ENCODE measurements at places on chromosomes 7 and 10. TPM values are rescaled to one million over a fixed set of nuclear protein-coding genes. Genes with fewer than 3 reads are reported as not detected.

DNA sequence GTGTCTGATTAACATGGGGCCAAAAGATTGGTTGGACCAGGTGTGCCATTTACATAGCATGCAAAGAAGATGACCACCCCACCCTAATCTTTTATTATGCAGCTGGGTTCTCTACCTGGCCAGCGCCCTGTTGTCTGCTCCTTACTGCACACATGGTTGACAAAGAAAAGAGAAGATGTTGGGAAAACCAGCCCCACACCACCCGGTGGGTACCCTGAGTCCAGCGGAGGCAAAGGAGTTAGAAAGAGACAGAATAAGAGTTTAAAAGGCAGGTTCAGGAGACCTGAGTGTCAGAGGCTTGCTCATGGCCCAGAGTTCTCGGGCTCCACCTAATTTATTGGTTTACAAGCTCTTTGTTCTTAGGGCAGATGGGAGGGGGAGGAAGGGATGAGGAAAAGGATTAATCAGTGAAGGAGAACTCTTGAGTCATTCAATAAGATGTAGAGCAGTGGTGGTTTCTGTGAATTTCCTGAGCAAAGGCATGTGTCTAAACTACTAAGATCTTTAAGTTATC, 24.1 kb upstream of the ABCA13 start:
- H3K27ac ChIP-seq = no peak overlapping the region
- no peak overlapping the region for H3K4me3 ChIP-seq
- H3K27me3 ChIP-seq = no peaks in the 10 kb centered on the region
- H3K4me1 ChIP-seq = peaks cover 4% of the 10 kb centered on the region

DNA sequence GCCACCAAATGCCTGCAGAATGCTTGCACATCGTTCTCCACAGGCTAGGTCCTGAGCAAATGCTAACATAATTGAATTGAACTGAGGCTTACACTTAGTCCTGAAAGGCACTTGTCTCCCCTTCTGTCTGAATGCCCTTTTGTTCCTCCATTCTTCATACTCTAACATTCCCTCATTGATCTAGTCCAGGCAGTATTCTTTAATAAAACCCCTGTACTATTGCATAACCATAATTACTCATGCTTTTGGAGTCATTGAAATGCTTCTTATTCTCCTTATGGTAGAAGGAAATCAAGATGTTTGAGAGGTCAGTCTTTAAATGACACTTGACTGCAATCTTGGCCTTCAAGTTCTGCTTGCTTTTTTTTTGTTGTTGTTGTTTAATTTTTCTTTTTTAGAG, 7.1 kb downstream of the PI4K2A start:
- peaks cover 5% of the 10 kb centered on the region for H3K4me1 ChIP-seq
- no peaks in the 10 kb centered on the region for H3K27me3 ChIP-seq
- peaks cover 52% of the 10 kb centered on the region for H3K36me3 ChIP-seq
- H3K27ac ChIP-seq = no peak overlapping the region
- 0 out of 3 replicates have a peak overlapping the region, but pooled peaks have one; percentile 16 for H3K4me3 ChIP-seq
- no peak for DNase-seq

DNA sequence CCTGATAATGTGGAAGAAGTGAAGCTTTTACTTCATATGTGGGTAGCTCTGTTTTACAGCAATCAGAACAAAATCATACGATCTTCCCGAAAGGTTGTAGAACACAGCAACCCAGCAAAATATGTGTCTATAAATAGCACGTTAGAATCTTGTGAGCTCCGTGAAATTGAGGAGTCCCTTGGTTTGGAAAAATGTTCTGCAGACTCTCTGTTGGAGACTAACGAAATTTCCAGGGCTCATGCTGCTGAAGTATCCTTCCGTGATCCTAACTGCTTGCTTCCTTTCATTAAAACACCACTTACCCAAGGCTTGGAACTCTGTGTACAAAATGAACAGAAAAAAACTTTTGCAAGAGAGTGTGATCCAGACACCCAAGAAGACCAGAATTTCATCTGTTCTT, 57.5 kb downstream of the TASOR2 start:
- no peak for DNase-seq
- H3K27ac ChIP-seq = no peak overlapping the region
- H3K36me3 ChIP-seq = peaks cover 32% of the 10 kb centered on the region
- H3K4me3 ChIP-seq = no peak overlapping the region

DNA sequence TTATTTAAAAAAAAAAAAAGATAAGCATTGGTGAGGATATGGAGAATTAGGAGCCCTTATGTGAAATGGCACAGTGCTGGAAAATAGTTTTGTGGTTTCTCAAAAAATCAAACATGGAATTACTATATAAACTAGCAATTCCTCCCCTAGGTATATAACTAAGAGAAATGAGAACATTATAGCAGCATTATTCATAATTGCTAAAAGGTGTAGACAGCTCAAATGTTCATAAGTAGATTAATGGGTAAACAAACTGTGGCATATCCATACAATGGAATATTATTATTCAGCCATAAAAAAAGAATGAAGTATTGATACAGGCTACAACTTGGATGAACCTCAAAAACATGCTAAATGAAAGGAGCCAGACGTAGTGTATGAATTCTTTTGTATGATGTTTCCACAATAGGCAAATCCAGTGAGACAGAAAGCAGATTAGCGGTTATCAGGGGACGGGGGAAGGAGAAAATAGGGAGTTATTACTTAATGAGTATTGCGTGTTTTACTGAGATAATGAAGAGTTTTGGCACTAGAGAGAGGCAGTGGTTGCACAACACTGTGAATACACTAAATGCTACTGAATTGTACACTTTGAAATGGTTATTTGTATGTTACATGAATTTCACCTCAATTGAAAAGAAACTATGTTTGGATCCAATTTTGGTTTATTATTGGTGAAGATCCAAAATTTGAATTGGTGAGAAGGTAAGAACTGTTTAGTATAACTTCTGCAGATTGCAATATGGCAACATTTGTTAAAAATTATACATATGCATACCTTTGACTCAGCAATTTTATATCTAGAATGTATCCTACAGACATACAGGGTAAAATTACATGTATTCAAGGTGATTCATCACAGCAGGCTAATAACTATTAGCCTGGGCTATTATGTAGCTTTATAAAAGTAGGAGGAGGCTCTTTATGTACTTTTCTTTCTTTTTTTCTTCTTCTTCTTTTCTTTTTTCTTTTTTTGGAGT, 69.7 kb downstream of the VCL start:
- no peak overlapping the region for H3K27ac ChIP-seq
- no peaks in the 10 kb centered on the region for H3K27me3 ChIP-seq
- peaks cover 32% of the 10 kb centered on the region for H3K36me3 ChIP-seq
- DNase-seq = no peak

DNA sequence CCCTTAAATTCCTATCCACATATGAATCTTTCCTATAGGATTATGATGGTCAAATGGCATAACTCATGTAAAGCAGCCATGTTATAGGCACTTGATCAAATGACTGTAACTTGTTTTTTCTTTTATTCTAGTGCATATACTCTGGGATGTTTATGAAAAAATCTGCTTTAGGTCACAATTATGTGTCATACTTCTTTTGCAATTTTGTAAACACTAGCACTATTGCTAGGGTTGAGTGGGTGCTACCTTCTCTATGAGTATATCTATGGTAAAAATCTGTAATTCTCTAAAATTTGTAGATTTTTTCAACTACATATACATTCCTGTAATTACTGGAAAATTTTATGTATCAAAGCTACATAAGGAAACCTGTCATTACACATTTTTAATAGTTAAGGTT, 50.0 kb downstream of the HGF start:
- H3K27ac ChIP-seq = no peak overlapping the region
- H3K4me3 ChIP-seq = no peak overlapping the region
- no peaks in the 10 kb centered on the region for H3K27me3 ChIP-seq
- no peaks in the 10 kb centered on the region for H3K4me1 ChIP-seq

- H3K4me3 ChIP-seq = no peak overlapping the region
- H3K27me3 ChIP-seq = no peaks in the 10 kb centered on the region
- no peak for DNase-seq
- no peak overlapping the region for H3K27ac ChIP-seq
- no peaks in the 10 kb centered on the region for H3K4me1 ChIP-seq
- peaks cover 39% of the 10 kb centered on the region for H3K36me3 ChIP-seq
These were observed 240.0 kb upstream of the IMMP2L start for GRCh38 chr7:111802194-111802772.

GRCh38 chr10:78188446-78188845, 154.8 kb downstream of the RPS24 start:
- no peak overlapping the region for H3K4me3 ChIP-seq
- DNase-seq = no peak
- no peaks in the 10 kb centered on the region for H3K27me3 ChIP-seq
- no peak overlapping the region for H3K27ac ChIP-seq
- H3K4me1 ChIP-seq = no peaks in the 10 kb centered on the region

DNA sequence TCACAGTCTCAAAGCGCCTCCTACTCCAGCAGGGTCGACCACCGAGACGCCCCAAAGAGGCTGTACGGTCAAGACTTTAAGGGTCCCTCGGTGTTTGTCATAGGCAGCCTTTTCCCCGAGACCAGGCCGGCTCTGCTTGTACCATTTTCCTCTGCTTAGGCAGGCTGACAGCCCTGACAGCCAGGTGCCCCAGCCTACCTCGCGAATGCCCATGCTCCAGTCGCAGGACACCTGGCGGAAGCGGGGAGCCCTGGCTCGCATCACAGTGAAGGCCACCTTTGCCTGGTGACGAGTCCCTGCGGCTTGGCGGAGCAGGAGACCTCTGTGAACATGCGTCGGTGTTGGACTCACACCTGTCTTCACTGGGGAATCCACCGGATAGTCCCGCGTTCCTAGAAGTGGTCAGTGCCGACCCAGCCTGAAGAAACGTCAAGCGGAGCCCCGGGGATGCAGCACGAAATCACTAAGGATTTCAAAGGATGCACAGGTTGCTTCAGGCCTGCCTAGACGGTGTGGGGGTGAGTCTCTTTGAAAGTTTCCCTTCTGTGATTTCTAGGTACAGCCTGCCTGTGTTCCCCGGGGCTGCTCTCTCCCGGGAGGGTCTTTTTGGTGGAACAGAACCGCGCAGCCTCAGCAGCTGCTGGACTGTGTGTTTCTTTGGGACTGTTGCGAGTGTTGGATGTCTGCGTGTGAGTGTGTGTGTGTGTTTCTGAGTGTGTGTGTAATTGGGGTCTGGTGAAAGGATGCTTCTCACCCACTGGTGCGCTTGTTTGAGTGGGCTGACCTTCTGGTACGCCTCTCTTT, 30.5 kb upstream of the ZNF273 start:
- peak; percentile 12 for DNase-seq
- no peaks in the 10 kb centered on the region for H3K27me3 ChIP-seq
- H3K4me1 ChIP-seq = no peaks in the 10 kb centered on the region
- no peak overlapping the region for H3K27ac ChIP-seq
- H3K4me3 ChIP-seq = no peak overlapping the region
- H3K36me3 ChIP-seq = 0 out of 2 replicates have a peak, but pooled peaks cover 2% of the 10 kb centered on the region

DNA sequence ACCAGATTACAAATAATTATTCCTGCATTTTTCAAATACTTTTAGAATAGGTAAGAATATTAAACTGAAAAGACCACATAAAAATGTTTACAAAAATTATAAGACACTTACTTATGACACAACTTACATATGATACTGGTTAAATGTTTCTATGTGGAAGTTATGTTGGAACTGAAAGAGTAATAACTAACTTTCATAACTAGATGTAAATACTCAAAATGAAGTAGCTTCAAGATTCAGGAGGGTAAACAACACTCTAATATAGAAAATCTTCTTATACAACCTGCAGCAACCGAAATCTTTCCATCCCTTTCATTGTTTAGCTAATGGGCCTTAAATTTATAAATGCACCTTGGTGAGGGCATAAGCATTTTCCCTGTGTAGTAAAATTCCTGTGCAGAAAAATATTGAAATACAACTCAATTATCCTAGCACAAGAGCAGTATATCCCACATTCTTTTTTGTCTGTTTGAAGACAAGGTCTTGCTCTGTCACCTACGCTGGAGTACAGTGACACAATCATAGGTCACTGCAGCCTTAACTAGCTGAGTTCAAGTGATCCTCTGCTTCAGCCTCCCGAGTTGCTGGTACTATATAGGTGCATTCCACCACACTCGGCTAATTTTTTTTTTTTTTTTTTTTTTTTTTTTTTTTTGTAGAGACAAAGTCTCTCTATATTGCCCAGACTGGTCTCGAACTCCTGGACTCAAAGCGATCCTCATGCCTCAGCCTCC, 14.8 kb upstream of the RNF148 start:
- H3K27ac ChIP-seq = no peak overlapping the region
- peaks cover 4% of the 10 kb centered on the region for H3K4me1 ChIP-seq
- DNase-seq = no peak
- no peaks in the 10 kb centered on the region for H3K36me3 ChIP-seq
- no peaks in the 10 kb centered on the region for H3K27me3 ChIP-seq
- no peak overlapping the region for H3K4me3 ChIP-seq

GRCh38 chr10:9035355-9035754, 980.9 kb downstream of the GATA3 start:
- DNase-seq = no peak
- H3K4me1 ChIP-seq = no peaks in the 10 kb centered on the region
- H3K36me3 ChIP-seq = no peaks in the 10 kb centered on the region
- H3K27me3 ChIP-seq = no peaks in the 10 kb centered on the region
- no peak overlapping the region for H3K4me3 ChIP-seq

DNA sequence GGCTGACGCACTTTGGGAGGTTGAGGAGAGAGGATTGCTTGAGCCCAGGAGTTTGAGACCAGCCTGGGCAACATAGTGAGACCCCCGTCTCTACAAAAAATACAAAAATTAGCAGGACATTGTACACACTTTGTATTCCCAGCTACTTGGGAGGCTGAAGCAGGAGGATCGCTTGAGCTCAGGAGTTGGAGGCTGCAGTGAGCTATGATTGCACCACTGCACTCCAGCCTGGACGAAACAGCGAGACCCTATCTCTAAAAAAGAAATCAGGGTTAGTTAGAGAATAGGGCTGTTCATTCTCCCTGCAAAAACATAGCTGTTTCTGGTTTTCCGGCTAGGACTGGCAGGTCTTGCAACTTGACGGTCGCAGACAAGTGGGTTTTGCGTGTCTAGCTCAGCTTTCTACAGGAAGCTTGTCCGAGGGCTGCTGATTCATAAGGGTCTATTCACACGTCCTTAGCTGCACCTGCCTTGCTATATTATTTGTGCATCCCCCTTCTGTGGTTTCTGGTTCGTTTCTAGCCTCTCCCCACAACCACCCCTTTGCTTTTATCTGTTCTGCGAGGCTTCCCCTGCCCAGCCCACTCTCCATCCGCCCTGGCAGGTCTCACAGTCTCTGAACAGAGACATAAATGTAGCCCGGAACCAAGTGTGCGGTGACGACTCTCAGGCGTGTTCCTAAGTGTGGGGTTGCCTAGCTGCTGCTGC, 10.7 kb downstream of the AMZ1 start:
- H3K36me3 ChIP-seq = no peaks in the 10 kb centered on the region
- no peak overlapping the region for H3K4me3 ChIP-seq
- no peak for DNase-seq
- H3K27me3 ChIP-seq = no peaks in the 10 kb centered on the region
- no peak overlapping the region for H3K27ac ChIP-seq

DNA sequence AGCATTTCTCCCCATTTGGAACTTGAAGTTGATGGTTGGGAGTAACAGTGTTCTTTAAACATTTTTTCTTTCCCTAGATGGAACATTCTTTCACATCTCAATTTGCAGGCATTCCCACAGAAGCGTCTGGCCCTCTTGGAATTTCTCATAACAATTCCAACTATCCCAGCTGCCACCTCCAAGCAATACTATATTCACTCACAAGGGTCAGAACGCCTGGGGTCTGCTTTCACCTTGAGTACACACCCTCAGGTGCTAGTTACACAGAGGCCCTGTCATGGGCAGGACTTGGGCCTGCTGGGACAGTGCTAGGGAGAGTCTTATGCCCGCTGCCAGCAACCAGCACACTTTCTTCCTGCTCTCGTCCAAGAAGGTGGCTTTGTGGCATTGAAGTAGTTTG, 136.5 kb downstream of the JCAD start:
- H3K27me3 ChIP-seq = no peaks in the 10 kb centered on the region
- no peaks in the 10 kb centered on the region for H3K36me3 ChIP-seq
- H3K27ac ChIP-seq = no peak overlapping the region
- H3K4me1 ChIP-seq = no peaks in the 10 kb centered on the region

The SP8 gene
- 3.5 TPM for total RNA-seq

The GIMAP1 gene
- not detected for total RNA-seq

The GNAT3 gene
- not detected for total RNA-seq

The C1GALT1 gene
- 81.5 TPM for total RNA-seq

The SEMA3D gene
- 5.4 TPM for total RNA-seq

The MSMB gene
- not detected for total RNA-seq

The PLXNA4 gene
- 0.35 TPM for total RNA-seq
